ENCODE measurements at places on chromosomes 4 and X.

GRCh38 chrX:103614999-103615398 lies 7.2 kb downstream of the TCEAL3 start:
- DNase-seq = no peak

DNA sequence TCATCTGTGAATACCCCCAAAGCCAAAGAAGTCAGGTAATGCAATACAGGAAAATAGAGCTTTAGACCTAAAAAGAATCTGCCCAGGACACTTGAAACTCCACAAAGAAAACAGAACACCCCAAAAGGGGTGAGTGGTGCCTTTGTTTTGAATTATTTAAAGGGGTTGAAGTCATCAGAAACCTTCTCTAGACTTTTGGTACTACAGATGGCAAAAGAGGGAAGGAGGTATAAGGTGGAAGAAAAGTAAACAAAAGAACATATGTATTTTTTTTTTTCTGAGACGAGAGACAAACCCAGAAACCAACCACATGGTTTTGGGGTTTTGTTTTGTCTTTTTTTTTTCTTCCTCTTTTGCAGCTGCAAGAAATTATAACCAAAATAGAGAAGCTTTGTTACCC lies 1477.8 kb downstream of the C4orf33 start:
- peak; percentile 74 for DNase-seq

GRCh38 chrX:133373386-133374079 lies 41.8 kb downstream of the GPC4 start:
- DNase-seq = no peak

DNA sequence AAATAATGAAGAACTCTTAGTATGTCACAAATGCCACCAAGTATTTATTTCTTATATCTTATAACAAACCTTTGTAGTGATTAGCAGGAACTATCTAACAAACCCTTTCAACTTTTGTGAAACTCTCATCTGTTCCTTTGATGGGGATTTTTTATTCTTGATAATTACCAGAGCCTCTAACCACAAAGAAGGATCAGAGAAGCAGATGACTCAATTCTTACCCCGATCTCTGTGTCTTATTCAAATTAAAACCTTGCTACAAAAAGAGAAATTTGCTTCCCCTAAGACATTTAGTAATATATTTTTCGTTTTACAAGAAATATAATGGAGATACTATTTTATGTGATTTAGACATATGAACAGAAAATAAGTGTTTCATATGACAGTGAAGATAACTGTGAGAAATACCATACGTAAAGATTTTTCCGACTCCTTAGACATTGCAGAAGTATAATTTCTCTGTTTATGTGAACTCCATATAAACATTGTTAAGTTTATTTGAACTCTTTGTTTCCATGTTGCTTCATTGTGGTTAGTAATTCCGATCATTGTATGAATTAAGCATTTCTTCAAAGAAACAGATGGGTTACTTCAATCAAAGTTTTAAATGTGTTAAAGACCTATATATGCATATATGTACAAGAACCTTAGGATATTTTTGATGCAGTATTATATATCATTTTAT lies 205.4 kb downstream of the CFAP299 start:
- DNase-seq = no peak

DNA sequence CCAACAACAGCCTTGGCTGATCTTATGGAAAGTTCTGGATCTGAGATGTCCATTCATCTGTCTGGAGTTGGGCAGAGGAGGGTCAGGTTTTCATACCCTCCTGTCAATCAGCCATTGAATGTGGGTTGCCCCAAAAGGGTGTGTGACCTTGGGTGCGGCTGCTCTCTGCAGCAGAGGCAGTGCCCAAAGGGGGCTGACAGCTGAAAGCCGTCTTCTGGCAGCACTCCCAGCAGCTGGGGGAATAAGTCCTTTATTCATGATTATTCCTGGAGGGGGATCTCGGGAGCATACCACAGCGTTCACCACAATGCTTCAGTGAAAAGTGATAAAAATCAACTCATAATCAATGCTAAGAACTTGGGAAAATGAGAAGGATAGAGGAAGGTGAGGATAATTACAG lies 54.7 kb downstream of the OTC start:
- DNase-seq = no peak

DNA sequence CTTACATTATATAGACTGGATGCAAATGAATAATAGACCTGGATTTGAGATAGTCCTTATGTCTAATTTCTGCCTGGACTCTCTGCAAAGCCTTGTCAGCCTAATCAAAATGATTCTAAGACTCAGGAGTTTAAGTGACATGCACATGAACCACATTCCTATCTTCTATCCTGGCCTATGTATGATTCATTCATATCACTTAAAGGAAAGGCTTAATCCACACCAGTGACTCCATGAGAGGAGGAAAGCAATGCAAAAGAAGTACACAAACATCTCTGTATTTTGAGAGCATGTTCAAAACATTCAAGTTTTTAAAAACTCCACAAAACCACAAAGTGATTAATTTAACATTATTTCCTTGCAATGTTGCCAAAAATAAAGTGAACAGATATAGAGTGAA lies 14.6 kb downstream of the AMOT start:
- no peak for DNase-seq

GRCh38 chrX:38211891-38212635 lies 8.6 kb downstream of the SRPX start:
- no peak for DNase-seq

All from MM.1S (cell line).